ENCODE measurements at places on chromosomes 16 and 17. TPM values are rescaled to one million over a fixed set of nuclear protein-coding genes. Genes with fewer than 3 reads are reported as not detected.

DNA sequence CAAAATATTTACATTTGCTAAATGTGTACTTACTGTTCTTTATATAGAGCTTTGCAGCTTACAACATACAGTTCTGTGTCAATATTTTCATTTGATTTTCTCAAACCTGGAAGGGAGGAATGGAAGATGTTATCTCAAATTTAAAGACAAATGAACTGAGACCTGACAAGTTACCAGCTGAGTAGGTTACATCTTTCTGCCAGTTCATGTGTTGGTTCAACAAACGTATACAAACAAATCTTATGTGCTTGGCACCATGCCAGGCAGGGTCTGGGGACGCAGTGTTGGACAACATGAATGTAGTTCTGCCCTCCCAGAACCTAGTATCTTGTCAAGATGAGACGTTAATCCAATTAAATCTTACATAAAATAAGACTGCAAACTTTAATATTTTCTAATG, 507.5 kb upstream of the HSBP1 start:
- DNase-seq: no peak

DNA sequence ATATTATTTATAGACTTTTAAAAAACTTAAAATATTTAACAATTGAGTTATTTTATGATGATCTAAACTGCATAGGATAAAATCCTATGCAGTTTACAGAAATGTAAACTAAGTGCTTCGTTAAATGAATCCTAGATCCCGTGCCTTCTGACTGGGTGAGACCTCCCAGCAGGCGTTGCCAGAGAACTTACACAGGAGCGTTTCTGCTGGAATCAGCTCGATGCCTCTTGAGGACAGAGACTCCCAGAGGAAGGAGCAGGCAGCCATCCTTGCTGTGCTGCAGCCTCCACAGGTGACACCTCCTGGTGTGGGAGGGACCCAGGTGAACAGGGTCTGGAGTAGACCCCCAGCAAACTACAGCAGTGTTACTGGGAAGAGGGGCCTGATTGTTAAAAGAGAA, 160.4 kb downstream of the WWOX start:
- DNase-seq: no peak

DNA sequence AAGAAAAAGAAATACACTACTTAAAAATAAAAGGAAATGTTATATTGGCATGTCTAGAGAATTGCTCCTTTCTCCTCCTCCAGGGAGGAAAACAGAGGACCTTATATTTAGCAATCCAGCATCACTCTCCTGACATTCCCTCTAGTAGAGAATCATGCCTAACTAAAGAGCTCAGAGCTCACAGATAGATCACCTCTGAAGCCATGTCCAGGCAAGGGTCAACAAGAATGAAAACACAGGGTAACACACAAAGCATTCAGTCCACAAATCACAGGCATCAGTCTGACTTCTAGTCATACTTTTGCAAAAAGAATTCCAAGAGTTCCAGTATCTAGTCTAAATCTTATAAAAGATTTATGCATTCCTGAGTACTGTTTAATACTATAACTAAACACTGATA, 4.4 kb upstream of the HASPIN start:
- no peak for DNase-seq

The CYGB gene
- total RNA-seq: not detected

- no peak for DNase-seq
These were observed 61.5 kb downstream of the RBFOX3 start for GRCh38 chr17:79549141-79549915.

The RGS9 gene
- 1.7 TPM for total RNA-seq

DNA sequence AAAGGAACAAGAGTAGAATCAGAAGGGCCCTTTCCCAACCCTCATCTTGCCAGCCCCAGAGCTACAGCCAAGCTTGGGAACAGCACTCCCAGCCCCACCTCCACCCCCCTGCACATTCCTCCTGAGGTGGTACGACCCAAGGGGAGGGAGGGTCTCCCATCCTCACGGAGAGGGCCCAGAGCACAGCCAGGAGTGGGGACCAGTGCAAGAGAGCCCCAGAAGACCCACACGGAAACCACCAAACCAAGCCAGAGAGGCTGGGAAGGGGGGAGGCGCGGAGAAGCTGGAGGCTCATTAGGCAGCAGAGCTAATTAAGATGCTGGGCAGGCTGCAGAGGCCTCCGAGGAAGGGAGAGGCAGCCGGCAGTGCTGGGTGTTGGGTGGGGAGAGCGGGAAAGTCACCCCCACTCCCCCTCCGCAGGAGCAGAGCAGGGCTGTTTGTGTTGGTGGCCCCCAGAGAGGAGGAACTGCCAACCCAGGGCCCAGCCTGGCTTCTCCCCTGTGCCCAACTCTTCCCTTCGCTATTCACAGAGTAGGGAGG, 2.4 kb downstream of the CACNB1 start:
- DNase-seq: no peak

GRCh38 chr17:72598695-72599094, 477.9 kb downstream of the SOX9 start:
- DNase-seq: no peak

The FOXN1 gene
- total RNA-seq: not detected

The ICAM2 gene
- 21.9 TPM for total RNA-seq

- DNase-seq: no peak
These were observed 1.1 kb downstream of the FAM171A2 start for GRCh38 chr17:44362459-44362948.

DNA sequence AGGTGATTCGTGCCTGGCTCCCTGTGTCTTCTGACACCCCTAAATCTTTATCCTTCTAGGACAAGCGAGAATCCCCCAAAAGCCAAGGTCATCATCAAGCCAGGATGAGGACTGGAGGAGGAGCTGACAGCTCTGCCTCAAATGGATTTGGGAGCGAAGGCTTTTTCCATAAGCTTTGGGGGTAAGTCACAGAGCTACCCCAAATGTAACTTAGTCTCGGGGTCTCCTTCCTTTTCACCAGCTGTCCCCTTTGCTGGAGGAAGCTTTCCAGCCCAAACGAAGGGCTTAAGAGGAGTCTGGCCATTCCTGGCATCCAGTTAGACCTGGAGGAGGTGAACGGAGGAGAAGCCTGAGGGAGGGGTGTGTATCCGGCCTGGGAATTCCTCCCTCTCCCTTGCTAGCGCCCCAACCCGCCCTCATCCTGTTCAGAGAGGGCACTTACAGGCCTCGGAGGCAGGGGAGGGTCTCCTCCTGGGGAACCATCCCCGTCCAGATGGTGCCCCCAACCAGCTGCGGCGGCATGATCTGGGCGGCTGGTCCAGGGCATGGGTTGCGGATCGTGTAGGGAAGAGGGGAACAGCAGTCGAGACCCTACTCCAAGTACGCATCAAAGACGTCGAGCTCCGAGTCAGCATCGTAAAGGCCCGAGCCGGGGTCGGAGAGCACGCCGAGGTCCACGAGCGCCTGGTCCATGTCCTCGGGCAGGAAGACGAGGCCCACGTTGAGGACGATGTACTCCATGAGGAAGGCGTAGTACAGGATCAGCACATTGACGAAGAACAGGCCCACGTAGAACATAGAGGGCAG, 938 bp downstream of the DEXI start:
- no peak for DNase-seq

- DNase-seq: no peak
These were observed 176.3 kb upstream of the ASIC2 start for GRCh38 chr17:33469421-33469820.

Measured in activated naive CD4-positive, alpha-beta T cell treated with anti-CD3 and anti-CD28 coated beads, Interleukin-2, amount 50 U/mL, for 72 hours (primary cell).